ENCODE measurements at places on chromosomes 4 and X.

- DNase-seq, result no peak
These were observed 94.7 kb upstream of the PUDP start for GRCh38 chrX:7242613-7243012.

GRCh38 chr4:70793626-70794025, 46.1 kb downstream of the GRSF1 start:
- no peak for DNase-seq

DNA sequence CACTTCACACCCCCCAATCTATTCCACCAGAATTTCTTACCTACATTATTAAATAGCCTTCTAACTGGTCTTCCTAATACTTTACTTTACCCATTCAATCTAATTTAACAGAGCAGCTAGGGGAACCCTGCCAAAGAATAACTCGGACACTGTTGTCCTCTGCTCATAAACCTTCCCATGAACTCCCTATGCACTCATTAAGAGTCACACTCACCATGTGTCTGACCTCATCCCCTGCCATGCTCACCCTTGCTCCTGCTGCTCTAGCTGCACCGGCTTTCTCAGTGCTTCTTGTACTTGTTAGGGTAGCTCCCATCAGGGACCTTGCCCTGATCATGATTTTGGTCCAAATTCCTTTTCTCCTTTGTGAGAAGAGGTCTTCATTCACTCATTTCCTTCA, 54.6 kb upstream of the GUCY1A1 start:
- DNase-seq, result no peak

- no peak for DNase-seq
These were observed 174.2 kb downstream of the MAPK10 start for GRCh38 chr4:86185659-86186058.

GRCh38 chrX:17433965-17434364, 59.0 kb downstream of the NHS start:
- no peak for DNase-seq

DNA sequence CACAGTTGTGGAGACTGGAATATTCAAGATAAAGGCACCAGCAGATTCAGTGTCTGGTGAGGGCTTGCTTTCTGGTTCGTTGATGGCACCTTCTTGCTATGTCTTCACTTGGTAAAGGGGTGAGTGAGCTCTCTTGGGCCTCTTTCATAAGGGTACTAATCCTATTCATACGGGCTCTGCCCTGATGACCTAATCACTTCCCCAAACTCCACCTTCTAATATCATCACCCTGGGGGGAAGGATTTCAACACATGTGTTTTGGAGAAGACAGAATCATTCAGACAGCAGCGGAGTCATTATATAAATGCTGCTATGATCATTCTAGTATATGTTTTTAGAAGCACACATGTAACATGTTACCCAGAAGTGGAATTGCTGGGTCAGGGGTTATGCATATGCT, 295.3 kb upstream of the CTSO start:
- DNase-seq, result no peak

DNA sequence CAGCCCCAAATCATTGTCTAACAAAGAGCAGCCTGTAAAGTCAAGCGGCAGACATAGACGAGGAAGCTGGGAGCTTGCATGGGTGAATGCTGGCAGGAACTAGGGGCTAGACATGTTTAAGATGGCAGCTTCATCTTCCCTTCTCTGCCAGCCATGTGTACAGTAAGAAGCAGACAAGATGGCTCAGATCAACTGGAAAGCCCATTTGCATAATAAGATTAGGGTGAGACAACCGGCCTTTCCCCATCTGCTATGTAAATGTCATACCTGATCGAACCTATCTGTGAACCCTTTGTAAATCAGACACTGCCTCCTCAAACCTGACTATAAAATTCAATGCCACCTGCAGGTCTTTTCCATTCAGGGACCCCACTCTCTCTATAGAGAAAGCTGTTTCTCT, 22.8 kb upstream of the HADH start:
- DNase-seq, result no peak
